ENCODE measurements at places on chromosomes 3 and 15.

DNA sequence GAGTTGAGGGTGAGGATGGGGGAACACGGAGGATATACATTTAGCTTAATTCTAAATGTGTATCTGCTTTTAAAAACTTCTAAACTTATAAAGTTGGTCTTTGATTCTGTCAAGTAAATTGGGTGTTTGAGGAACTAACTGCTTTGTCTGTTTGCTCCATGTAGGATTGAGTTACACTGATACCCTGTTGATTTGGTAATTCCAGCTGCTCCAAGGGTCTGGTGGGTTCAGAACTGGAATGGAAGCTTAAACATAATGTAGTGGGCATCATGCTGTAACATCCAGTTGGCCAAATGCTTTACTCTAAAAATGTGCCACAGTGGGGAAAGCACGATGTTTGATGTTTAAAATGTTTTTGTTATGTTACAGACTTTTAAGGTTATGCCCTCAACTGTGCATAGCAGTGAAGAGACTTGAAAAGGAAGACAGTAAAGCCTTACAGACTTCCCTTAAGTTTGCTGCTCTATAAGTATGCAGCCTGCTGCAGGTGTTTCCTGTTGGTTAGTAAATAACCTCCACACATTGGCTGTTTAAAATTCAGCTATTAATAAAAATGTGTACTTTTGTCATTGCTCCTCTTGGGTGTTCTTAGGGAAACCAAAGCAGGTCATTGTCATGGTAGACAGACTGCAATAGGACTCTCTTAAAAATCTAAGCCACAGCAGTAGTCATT lies 5.9 kb upstream of the EDEM1 start:
- no peak for DNase-seq

DNA sequence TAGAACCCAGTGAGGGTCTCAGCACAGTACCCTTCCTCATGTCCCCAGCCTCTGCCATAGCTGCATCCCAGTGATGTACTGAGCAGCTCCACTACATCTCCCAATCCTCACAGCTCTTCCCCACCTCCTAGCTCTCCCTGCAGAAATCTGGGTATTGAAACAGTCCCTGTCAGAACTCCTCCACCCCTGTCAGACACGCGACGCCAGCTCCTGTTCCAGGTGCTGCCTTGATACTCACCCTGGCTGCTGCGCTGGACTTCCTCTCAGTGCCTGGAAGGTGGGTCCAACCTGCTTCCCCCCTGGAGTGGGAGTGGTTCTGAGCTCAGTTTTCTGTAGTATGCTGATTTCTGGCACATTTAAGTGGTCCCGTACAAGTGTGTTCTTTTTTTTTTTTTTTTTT lies 160.9 kb upstream of the SLCO3A1 start:
- DNase-seq = no peak

DNA sequence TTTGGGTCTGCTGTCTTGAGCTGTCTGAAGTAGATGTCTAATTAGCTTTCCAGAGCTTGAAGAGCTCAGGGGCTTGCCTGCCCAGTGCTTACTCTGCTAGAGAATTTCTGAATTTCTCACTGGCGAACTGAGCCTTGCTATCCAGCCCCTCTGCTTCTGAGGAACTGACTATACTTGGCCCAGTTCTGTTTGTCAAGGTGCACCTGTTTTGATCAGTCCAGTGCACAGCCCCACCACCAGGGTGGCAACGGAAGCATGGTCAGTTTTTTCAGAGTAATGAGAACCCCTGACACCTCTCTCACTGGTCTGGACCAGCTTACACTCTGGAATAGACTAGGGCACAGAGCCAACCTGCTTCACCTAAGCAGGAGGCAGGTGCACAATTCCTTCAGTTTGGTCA lies 25.2 kb downstream of the ITGB5 start:
- DNase-seq = no peak

DNA sequence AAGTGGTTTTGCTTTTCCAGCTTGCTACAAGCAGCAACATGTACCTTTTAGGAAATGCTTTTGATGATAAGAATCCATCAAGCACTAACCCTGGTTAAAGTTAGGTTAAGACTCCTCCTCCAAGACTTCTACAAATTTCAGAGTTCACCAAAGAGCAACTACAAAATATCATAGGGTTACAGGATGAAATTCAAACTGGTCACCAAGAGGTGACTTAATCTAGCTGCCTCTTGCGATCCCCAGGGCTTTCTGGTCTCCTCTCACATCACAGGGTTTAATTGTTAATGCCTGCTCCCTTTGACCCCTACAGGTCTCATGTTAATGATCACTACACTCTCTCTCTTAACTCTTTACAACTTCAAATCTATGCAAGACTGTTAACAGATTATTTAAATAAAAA lies 66.5 kb downstream of the DPH6 start:
- DNase-seq = no peak

DNA sequence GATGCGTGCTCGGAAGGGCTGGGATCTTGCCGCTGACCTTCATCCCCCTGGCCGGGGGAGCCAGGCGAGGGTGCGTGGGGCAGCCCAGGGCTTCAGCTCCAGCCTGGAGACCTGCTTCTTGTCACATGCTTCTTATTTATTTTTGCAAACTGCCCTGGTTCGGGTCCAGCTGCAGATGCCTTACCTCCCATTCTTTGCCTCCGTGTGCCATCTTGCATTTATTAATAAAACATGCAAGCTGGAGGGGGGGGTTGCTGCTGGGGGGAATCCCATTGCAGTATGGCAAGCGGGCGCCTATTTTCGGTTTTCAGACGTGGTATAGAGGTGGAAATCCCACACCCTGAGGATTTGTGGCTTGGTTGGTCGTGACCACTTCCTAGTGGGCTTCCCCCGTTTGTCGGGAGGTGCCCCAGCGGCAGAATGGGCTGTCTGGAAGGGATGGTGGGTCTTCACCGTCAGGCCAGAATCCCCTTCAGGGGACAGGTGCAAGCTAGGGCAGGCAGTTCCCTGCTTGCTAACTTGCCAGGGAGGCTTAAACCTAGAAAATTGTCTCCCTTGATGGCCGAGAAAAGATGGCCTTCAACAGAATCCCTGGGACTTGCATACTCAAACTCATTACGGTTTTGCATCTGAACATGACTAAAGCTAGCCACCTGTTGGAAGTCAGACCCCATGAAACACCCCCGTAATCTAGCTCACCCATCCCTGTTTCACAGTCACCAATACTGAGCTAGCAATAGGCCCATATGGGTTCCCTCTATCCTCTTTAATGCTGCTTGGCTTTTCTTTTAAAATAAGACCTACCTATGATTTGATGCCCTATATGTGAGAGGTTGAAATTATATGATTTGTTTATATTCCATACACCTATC lies 569 bp downstream of the TMEM266 start:
- no peak for DNase-seq

DNA sequence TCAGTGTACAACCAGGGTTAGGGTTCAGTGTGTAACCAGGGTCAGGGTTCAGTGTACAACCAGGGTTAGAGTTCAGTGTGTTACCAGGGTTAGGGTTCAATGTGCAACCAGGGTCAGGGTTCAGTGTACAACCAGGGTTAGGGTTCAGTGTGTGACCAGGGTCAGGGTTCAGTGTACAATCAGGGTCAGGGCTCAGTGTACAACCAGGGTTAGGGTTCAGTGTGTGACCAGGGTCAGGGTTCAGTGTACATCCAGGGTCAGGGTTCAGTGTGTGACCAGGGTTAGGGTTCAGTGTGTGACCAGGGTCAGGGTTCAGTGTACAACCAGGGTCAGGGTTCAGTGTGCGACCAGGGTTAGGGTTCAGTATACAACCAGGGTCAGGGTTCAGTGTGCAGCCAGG lies 33.3 kb downstream of the CYP11A1 start:
- DNase-seq = no peak

GRCh38 chr3:160648701-160649100 lies 28.3 kb upstream of the ARL14 start:
- no peak for DNase-seq

DNA sequence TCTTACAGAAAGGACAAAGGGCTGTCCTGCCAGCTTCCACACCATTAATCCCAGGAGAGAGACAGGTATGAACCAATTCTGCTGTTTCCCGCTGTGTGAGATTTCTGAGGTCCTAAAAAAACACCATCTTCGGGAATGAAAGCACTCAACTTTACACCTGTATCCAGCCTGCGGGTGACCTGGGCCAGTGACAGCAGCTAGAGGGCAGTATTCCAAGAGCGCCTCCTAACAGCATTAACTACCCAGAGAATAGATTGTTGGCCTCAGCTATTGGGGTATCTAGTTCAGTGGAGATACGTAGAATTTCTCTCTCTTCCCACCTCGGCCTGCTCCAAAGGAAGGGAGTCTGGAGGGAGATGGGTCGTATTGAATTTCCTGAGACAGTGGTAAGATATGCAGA lies 55.1 kb downstream of the WDR76 start:
- DNase-seq = no peak

DNA sequence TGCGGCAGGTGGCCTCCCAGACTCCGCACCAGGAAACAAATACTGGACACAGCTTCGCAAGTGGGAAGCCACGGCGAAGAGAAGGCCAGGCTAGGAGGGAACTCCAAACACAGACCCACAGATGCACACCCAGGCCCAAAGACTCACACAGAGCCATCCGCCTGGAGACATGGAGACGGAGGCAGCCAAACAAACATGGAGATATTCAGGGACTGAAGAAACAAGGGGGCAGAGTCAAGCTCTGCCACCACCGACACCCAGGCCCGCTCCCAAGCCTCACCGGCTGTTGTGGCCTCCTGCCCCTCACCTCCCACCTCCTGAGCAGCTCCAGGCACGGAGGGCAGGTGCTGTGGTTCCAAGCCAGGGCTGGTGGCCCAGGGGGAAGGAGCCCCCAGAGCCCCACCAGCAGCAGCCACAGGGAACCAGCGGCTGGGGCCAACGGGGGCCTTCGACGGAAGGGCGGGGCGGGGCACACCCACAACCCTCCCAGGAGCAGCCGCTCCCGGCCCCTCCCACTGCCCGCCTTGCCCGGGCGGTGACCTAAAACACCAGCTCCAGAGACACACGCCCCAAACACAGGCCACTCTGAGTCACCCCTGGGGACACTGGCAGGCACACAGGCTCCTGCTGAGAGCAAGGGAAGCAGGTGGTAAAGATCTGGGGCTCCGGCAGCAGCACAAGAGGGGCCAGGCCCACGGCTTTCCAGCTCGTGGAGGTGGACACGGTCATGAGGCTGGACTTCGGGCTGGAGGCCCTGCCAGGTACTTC lies 31.9 kb downstream of the TNK2 start:
- no peak for DNase-seq

- no peak for DNase-seq
Measured at GRCh38 chr3:142104763-142105162, 44.6 kb downstream of the TFDP2 start.

DNA sequence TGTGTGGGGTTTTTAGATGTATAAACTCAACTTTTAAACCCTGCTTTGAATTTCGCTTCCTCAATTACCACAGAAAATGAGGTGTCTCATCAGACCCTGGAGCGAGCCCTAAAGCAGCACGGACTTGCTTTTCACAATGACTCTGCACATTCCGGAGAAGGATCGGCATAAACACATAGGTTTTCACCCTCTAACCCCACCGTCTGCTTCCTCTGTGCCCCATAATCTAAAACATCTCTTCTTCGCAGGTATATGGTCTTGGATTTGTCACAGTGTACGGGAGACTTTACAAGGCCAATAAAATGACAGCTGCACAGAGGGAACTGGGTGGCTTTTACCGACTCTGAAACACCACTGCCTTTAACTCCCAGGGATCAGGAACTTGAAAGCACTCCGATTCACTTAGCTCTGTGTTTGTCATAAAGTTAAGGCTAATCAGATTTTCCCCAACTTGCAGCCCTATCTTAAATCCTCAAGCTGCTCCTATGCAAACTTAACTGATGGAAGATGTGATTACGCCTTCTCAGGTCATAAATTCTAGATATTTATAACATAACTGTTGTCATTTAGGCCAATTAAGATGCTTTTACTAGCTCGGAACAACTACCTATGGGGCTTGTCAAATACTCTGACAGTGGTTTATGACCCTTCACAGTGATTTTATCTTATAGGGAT lies 133.4 kb upstream of the WNT5A start:
- DNase-seq = no peak

DNA sequence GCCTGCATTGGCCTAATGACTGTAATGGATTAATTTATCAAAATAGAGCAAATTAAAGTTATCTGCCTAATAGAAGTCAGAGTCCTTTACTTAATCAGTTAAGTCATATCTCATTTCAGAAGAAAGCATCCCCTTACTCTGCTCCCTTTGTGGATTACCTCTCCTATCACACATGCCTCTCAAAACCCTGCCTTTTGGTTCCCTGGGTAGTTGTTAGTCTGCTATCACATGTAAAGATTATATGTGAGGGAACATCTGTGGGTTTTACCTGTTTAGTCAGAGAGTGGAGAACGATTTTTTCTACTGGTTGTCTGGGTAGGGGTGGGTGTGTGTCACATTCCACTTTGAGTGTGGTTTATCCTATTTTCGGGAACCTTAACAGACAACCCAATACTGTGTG lies 16.4 kb downstream of the UBE2E2 start:
- no peak for DNase-seq

DNA sequence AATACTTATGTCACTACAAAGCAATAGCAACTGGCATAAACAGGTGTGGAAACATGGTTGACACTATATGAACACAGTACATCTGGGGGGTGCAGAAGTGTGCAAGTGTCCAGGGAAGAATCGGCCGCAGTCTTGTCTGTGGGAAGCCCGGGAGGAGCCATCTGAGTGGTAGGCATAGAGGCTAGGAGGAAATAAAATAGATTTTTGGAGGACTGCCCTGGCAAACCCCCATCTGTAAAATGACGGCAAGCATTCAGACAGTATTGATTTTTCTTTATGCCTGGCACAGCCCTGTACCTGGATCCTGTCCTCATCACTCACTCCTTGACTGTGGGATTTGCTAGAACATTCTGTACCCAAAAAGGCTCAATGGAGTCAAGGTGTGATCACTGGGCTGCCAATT lies 31.3 kb downstream of the THSD4 start:
- no peak for DNase-seq

DNA sequence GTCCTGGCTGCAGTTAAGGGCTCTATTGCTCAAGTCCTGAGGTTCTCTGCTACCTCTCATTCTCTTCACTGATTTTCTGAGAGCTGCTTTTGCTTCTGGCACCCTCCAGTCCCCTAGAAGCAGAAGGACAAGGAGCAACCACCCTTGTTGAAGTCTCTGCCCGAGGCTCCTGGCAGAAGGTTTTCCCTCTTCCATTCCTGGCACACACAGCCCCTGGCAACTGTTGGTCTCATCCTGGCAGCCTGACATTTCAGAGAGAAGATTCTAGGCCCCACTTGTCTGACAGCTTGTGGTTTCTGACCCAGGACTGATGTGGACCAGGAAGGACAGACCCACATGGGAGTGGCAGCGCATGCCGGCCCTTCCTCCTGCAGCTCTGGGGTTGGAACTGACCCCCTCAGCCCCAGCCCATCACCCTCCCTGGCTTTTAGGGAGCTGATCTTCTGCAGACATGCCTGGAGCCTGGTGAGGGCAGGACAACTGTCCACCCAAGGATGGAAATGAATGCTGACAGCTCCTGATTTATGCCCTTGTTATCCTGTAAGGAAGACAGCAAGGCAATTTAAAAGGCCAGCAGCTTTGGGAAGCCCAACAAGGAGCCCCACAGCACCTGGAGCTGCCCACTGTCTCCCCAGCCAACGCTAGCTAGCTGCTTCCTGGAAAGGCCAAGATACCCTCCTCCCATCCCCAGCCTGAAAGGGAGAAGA lies 13.0 kb upstream of the NTRK3 start:
- no peak for DNase-seq

- no peak for DNase-seq
Measured at GRCh38 chr3:106208967-106209366, 340.2 kb upstream of the CBLB start.

Data from NCI-H774 (cell line).